SK-MEL-5 (cell line): ENCODE measurements at places on chromosomes 2 and 18.
A peak's percentile ranks its signal among the peaks of the same experiment; 100 is the strongest.

GRCh38 chr2:97645112-97645694, 659 bp upstream of the COX5B start:
- DNase-seq = no peak

DNA sequence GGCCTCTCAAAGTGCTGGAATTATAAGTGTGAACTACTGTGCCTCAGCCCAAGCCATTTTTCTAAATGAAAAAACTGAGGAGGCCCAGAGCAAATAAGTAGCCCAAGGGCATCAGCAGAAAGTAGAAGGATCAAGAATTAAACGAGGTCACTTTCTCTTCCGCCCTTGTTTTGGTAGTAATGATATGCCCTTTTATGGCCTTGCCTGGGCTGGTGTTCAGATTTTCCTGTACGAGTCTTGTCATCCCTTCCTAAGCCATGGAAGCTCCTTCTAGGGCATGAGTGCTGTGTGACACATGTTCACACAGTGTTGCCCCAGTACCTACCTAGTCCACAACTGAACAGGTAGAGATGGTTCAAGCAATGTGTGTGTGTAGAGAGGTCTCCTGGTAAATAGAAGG, 6.6 kb downstream of the HPCAL1 start:
- no peak for DNase-seq

DNA sequence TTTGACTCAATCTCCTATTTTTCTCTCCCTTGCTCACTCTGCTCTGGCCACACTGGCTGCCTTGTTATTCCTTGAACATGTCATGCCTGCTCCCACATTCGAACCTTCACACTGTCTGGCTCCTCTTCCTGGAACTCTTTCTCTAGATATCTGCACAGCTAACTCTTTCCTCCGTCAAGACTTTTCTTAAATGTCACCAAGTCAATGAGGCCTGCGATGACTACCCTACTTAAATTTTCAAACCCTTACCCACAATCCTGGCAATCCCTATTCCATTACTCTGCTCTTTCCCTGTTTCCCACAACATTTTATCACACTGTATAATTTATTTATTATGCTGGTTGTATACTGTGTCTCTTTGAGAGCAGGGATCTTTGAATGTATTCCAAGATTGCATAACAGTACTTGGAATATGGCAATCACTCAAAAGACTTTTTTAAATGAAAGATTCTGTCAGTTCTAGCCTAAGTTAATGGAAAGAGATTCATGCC, 206.2 kb downstream of the SRBD1 start:
- DNase-seq = no peak

DNA sequence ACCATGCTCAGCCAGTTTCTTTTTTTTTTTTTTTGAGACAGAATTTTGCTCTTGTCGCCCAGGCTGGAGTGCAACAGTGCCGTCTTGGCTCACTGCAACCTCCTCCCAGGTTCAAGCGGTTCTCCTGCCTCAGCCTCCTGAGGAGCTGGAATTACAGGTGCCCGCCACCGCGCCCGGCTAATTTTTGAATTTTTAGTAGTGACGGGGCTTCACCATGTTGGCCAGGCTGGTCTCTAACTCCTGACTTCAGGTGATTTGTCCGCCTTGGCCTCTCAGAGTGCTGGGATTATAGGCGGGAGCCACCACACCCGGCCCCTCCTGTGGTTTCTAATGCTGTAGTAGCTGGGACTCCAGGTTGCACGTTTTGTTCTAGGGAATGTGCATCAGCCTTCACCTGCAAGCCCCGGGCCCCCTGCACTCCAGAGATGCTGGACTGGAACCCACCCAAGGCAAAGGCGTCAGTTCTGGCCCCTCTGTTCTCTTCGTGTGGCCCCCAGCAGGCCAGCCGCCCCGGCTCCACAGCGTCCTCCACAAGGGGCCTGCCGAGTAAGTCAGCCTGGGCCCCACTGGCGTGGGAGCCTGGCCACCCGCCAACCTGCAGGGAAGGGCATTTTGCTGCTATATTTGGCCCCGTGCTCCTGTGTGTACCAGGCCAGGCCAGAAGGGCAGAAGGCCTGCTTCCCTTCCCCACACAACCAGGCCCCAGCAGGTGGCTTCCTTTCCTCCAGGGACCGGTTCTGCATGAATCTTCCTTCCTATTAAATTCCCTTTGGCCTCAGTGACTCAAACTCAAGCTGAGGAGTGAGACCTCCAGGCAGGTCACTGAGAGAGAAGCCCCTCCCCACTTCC, 25.7 kb upstream of the B3GNT7 start:
- no peak for DNase-seq

- DNase-seq = no peak
These were observed 934.8 kb downstream of the NRXN1 start for GRCh38 chr2:50097148-50097547.

GRCh38 chr18:55163550-55163949, 204.3 kb upstream of the CCDC68 start:
- DNase-seq = no peak

DNA sequence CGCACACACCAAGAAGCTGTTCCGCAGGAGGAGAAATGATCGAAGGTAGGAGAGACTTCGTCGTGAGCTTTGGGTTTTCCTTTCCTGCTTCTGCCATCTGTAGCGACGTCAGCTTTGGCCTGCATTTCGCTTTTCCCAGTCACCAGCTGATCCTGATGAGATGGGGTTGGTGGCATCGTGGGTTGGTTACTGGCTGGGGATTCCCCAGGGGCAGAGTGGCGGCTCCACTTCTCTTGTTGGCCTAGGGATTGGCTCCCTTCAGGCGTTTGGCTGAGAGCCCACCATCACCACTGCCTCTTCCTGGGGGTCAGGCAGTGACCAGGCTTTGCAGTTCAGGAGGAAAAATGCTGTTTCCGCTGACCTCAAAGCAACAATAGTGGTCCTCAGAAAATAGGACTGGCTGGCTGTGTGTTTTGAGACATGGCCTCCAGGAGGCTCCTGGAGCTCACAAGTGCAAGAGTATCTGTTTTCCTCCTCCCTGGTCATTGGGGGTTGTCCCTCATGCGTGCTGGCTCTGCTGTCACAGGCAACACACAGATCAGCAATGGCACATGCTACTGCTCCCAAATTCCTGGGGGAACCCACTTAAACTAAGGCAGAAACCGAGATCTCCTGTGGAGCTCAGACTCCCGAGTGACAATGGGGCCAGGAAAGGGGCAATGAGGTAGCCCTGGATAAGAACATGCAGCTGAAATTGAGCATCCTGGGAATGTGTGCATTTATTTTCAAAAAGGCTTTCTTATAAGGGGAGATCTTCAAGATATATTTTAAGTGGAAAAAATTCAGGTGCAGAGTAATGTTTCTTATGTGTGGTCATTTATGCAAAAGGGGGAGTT, 173.0 kb downstream of the CTIF start:
- DNase-seq = peak; percentile 79

DNA sequence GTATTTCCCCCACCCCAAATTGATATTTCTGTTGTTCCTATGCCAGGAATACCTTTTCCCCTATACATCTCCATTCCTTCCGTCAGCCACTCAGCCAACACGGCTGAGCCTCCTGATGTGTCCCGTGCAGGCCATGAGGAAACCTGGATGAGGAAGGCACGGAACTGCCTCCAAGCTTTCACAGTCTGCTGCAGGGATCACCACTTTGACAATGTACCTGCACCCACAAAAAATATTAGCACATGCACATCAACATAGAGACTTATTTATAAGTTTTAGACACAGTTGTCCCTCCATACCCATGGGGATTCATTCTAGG, 101.4 kb upstream of the PPP1CB start:
- DNase-seq = no peak

- peak; percentile 69 for DNase-seq
These were observed 63.5 kb downstream of the LAMA3 start for GRCh38 chr18:23752796-23753195.
